Effector CD4-positive, alpha-beta T cell (primary cell): ENCODE measurements at places on chromosomes 1 and 21.

DNA sequence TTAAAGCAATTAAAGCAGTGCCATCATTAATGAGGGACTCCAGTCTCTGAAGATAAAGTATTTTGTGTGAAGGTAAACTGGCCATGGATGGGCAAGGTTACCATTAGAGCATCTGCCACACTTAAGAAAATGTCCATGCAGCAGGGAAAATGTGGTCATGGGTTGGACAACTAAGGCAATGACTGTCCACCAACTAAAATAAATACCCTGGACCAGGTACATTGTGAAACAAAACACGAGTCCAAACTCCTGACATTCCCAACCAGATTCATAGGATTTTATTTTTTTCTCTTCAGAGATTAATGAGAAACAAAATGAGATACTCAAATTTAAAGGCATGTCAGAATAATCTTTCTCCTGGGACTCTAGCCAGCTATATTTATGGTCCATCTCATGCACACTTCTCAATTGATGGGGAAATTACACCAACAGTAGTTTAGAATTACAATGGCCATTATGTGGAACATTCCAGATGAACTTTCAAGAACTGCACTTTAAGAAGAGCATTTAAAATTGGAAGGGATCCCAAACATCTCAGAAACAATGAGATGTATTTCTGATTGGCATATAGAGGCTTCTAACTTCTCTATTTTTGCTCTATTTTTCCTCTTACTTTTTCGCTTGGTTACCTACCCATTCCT lies 8.1 kb downstream of the GBP7 start:
- no peak for DNase-seq

GRCh38 chr1:67921725-67922489 lies 88.6 kb upstream of the GNG12 start:
- DNase-seq: no peak

GRCh38 chr1:9960011-9960410 lies 16.7 kb downstream of the NMNAT1 start:
- DNase-seq: no peak

DNA sequence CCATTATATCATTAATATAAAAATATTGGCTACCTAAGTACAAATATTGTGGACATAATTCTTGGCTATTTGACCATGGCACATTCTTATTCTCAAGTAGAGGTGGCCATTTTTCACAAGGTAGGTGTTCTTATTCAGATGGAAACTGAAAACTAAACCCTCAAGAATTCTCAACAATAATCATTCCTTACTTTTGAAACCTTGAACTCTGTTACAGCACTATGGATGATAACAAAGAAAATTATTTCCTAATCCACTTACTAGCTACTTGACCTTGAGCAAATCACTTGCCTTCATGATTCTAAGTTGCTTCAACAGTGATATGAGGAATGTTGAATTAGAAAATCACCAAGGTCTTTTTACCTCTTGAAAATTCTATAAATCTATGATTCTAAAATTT lies 482.2 kb downstream of the PTPRC start:
- no peak for DNase-seq

DNA sequence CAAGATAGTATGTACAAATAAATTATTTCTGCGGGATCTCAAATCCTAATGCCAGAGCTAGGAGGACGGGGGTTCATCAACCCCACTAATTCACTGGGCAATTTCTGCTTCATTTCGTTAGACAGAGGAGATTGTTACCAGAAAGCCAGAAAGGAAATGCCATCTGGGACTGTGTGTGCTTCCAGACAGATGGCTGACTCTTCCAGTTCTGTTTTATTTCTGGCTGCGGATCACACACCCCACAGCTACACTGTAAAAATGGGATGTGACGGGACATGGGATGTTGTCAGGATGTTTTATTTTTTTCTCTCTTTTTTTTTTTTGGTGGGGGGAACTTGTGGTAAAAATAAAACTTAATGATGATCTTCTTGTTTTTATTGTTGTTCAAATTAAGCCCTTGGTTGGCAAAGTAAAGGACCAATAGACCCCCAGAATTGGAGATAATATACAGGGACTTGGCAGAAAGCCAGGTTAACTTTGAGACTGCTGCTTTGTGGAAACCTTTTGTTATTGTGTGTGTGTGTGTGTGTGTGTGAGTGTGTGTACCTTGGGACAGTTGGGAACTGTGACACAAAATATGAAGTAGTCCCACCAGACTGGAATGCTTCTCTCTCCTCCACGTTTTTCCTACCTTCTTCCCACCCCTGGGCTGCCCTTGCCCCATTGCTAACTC lies 114.5 kb downstream of the NUF2 start:
- no peak for DNase-seq
